ENCODE measurements at places on chromosomes 16 and 17.

DNA sequence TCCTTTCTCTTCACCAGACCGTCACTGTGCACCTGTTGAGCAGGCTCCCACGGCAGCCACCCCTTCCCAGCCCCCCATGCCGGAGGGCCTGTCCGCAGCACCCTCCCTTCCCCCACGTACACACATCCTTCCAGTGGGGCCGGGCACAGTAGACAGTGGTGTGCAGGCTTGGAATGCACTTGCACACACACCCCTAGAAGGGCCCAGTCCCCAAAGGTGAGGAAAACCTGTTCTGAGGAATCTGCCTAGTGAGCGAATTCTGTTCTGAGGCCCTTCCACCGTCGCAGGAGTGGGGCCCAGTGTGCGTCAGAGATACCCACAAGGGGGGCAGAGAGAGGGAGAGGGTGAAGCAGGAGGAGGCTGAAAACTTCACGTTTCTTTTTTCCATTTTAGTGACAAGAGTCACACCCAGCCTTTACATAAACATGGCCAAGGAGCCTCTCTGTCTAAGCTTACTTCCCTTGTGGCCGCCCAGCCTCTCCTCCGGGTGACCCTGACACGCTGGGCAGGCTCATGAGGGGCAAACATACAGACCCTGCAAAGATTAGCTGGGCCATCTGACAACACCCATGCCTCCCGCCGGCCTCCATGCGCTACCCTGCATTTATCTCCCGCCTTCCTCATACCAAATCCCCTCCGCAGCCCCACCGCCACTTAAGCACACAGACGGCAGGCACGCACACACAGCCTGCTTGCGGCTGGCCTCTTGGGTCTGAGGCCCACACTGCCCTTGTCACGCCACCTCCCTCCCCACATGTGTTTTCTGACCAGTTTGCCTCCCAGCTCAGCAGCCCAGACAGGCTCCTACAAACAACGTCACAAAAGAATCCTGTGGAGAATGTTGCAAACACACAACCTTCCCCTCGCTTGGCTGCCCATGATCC lies 1.8 kb downstream of the ZBTB4 start:
- DNase-seq = peak; percentile 85

- no peak for DNase-seq
Observed at GRCh38 chr17:49388290-49388640, 26.2 kb upstream of the ZNF652 start.

DNA sequence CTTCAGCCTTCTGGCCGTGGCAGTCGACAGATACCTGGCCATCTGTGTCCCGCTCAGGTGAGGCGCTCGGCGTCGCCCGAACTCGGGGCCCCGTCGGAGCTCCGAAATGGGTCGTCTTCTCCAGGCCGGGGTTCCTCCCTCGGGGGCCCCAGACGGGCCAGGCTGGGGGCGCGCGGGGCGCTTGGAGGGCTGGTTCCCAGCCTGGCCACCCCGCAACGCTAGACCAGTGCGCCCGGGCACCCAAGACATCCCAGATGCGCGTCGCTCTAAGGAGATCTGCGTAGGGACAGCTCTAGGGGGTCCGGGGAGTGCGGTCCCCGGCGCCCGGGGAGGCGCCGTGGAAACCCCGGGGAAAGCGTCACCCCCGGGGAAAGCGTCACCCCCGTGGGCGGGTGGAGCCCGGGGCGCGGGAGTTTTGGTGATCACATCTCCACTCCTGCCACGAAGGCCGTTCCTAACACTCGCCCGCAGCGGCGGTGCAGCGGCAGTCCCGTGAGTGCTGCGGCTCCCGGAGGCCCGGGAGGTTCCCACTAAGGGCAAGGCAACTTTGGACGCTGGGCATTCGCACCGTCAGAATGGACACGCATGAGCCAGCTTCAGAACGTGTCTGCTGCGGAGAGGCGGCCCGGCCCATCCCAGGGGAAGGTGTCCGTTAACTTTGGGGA lies 729 bp downstream of the ADORA2B start:
- no peak for DNase-seq

DNA sequence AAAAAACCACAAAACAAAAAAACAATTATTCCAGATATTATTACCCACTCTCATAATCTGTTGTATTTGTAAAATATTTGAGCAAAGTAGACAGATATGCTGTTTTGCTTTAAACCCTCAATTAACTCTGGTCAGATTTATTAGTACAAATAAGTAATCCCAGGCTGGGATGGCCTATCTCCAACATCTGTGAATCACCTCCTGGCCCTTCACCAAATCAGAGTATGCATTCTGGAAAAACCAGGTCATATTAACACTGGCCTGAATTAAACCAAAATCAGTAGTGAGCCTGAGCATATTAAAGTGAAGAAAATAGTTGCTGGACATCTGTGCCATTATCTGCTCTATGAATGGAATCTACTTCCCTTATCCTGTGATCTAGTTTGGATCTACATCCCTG lies 41.0 kb downstream of the STAT3 start:
- peak; percentile 60 for DNase-seq

DNA sequence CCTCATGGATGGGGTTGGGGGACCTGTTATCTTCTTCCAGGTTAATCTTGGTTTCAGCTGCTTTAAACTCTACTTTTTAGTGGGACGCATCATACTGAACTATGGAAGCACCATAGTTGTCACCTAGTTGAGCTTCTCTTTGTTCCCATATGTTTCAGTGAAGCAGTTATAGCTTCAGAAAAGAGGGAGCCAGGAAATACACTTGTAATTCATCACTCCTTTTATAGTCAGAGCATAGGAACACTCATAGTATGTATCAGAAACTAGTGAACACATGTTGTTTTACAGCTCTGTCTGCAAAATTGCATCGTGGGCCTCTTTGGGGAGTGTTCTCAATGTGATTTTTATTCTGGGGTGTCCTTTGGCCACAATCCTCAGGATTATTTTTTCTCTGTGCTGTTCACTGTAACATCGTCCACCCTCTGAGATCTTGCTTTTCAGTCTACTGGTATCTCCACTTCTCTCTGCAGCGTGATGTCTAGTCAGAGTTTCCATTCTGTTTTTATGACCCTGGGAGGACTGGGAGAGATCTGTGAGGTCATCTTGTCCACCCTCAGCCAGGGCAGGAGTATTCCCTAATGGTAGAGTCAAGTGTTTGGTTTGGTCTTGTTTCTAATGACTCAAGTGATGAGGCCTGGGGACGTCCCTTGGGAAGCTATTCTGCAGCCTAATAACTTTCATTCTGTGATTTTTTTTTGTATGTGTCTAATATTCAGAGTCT lies 585.4 kb downstream of the WWOX start:
- DNase-seq = no peak

DNA sequence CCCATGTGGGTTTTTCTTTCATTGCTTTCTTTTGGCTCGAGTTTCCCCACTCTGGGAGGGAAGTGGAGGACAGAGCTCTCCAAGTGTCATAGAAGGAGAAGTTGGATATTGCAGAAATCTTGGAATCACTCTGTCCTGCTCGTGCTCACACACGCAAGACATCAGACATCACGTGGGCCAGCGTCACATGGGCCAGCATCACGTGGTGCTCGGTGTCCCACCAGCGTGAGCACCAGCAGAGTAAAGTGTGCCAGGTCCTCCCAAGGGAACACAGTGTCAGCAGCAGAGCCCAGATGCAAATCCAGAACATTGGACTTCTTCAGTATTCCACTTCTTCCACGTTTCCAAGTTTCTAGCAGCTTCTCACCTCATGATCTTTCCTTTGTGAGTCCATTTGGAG lies 327.0 kb downstream of the FOXL1 start:
- DNase-seq = no peak

- DNase-seq = no peak
Observed at GRCh38 chr16:11235703-11235991, 20.4 kb downstream of the SOCS1 start.

- DNase-seq = no peak
Observed at GRCh38 chr17:40612599-40613244, 34.9 kb downstream of the SMARCE1 start.

GRCh38 chr17:34556384-34556783 lies 23.0 kb upstream of the TMEM132E start:
- no peak for DNase-seq

DNA sequence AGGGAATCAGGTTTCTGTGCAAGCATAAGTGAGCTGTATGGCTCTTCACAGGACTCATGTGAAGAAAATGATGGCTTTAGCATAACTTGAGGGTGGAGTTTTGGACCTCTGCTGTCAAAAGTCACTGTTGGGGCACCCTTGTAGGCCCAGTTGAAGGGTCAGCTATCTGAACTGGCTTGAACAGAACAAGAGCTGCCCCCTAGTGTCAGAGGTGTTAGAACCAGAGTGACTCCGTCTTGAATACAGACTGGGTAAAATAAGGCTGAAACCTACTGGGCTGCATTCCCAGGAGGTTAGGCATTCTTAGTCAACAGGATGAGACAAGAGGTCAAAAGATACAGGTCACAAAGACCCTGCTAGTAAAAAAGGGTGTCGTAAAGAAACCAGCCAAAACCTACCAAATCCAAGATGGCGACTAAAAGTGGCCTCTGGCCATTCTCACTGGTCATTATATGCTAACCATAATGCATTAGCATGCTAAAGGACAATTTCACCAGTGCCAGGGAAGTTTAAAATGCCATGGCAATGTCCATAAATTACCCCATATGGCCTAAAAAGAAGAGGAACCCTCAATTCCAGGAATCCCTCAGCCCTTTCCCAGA lies 484.0 kb upstream of the ERCC4 start:
- no peak for DNase-seq

GRCh38 chr17:32933881-32934280 lies 5.9 kb downstream of the TMEM98 start:
- DNase-seq = no peak

GRCh38 chr17:41060052-41060604 lies at the start of gene KRTAP2-3:
Gene KRTAP2-3 (minus strand): TSS chr17:41060114. CDS start chr17:41060050, 64 bp downstream.
- peak; percentile 87 for DNase-seq

DNA sequence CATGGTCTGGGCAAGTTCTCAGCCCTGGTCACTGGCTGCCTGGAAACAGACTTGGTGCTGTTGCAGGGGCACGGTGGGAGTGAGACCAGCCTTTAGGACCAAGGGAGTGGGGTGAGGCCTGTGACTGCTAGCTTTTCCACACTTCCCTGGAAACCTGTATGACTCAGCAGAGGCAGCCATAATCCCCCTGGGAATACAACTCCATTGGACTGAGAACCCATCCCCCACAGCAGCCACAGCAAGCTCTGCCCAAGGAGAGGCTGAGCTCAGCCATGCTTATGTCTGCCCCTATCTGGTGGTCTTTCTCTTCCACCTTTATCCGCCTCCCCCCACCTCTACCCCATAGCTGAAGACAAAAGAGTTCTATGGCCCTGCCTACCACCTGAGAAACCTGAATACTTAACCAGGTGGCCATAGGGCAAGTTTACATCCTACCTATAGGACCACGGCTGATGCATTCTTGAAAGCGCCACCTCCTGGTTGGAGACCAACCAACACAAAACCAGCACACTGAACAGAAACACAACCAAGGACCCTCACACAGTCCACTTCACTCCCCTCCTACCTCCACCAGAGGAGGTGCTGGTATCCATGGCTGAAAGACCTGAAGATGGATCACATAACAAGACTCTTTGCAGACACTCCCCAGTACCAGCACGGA lies 816.2 kb upstream of the SOX9 start:
- no peak for DNase-seq

DNA sequence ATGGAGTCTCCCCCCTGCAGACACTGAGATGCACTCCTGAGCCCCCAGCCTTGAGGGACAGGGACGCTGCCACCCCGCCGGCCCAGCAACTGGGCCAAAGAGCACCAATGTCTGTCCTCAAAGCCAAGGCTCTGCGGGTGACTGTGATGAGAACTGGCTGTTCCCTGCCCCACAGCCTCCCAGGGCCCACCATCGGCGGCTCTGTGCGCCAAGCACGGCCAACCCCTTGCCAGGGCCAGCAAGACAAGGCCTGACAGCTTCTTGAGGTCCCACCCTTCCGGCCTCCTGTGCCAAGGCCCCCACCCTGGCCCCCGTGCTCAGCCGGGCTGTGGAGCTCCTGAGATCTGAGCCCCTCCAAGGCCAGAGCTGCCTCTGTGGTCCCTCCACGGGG lies 34.2 kb upstream of the PABPN1L start:
- no peak for DNase-seq

DNA sequence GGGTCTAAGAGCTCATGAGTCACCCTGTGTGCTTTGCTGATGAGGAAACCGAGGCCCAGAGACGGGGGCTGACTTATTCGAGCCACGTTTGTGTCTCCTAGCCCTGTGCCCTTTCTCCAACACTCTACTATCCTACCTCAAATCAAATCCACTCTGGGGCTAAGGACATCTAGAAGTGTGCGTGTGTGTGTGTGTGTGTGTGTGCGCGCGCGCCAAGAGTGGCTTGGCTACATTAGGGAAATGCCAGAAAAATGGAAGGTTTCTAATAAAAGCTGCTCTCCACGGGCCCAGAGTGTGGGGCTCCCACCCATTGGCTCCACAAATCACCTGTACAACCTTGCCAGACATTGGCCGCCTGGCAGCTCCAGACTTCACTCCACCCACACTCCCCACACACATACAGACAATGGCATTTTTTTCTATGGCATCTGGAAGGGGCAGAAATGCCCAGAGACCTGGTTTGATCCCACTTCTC lies 30.3 kb upstream of the PHOSPHO1 start:
- peak; percentile 33 for DNase-seq

GRCh38 chr17:75899353-75899752 lies 2.6 kb upstream of the TRIM65 start:
- DNase-seq = no peak

- no peak for DNase-seq
Observed at GRCh38 chr17:319266-319665, 33.3 kb downstream of the RPH3AL start.

All from AG04450 (cell line).